ENCODE measurements at places on chromosomes 5 and 9. TPM values are rescaled to one million over a fixed set of nuclear protein-coding genes. Genes with fewer than 3 reads are reported as not detected.

Gene TMEM174
- not detected for total RNA-seq

Gene RPP25L
- 42.8 TPM for total RNA-seq

Gene FEM1C
- total RNA-seq: 59.3 TPM

Gene ANKRD20A1
- total RNA-seq: 1.5 TPM

Gene YTHDC2
- total RNA-seq: 13.6 TPM

Gene TXNDC8
- total RNA-seq: not detected

Gene AIF1L
- total RNA-seq: 16.5 TPM

Gene PIP5K1B
- total RNA-seq: 71.9 TPM

Gene PITX1
- total RNA-seq: not detected

Gene MRPL41
- total RNA-seq: 233 TPM

Gene PCDHA9
- not detected for total RNA-seq

Gene PDZD2
- 120 TPM for total RNA-seq

Gene SRP19
- total RNA-seq: 31.6 TPM

Gene PCDHGB7
- total RNA-seq: 7.9 TPM

Gene PCDHB3
- 0.77 TPM for total RNA-seq

Gene FABP6
- 1.6 TPM for total RNA-seq

Gene PCDHGA5
- 4.9 TPM for total RNA-seq

Gene SKIC3
- 62.0 TPM for total RNA-seq

Gene AP3S1
- total RNA-seq: 57.3 TPM

Gene TAF11L7
- total RNA-seq: not detected

Gene FBP2
- 0.33 TPM for total RNA-seq

Gene ZFP37
- total RNA-seq: 1.0 TPM

Gene CER1
- not detected for total RNA-seq

Gene SLC45A2
- total RNA-seq: not detected

Gene BARHL1
- not detected for total RNA-seq

Gene MEIKIN
- not detected for total RNA-seq

Gene CCDC152
- total RNA-seq: 0.80 TPM

Gene ATOSB
- total RNA-seq: 17.0 TPM

Gene PCDHGA10
- total RNA-seq: 5.0 TPM

Gene SLC36A2
- total RNA-seq: 0.16 TPM

Gene OLFM1
- 10.0 TPM for total RNA-seq

Gene LCN9
- not detected for total RNA-seq

Gene OTP
- not detected for total RNA-seq

Gene ZNF300
- total RNA-seq: 1.1 TPM

Gene ENG
- total RNA-seq: 139 TPM

Gene SPINK6
- total RNA-seq: not detected

Gene PCDHGA12
- 4.8 TPM for total RNA-seq

Gene NXNL2
- total RNA-seq: 0.30 TPM

Gene ST8SIA4
- 3.2 TPM for total RNA-seq

Gene RGS7BP
- 3.6 TPM for total RNA-seq

Gene CNTFR
- total RNA-seq: 4.6 TPM
